ENCODE measurements at places on chromosomes 2 and 18.
A peak's percentile ranks its signal among the peaks of the same experiment; 100 is the strongest.

DNA sequence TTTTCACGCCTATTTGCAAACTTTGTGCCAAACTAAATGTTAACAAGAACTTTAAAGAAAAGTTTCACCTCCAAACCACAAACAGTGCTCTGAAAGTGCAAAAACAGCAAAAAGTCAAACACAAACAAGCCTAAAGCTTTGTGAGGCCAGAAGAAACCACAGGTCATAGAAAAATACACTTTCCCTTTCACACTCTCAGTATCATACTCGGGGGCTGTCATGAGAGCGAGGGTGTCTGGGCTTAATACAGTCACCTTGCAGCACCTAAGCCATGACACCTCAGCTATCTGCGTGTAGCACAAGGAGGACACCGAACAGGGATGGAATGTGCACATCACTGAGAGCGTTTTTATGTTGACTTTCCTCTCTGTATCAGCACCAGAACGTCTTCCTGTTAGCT, 26.6 kb upstream of the SEH1L start:
- DNase-seq: no peak

GRCh38 chr2:11387843-11388242, 43.4 kb upstream of the ROCK2 start:
- DNase-seq: no peak

- DNase-seq: no peak
Measured at GRCh38 chr18:39232490-39232889, 1666.9 kb upstream of the CELF4 start.

DNA sequence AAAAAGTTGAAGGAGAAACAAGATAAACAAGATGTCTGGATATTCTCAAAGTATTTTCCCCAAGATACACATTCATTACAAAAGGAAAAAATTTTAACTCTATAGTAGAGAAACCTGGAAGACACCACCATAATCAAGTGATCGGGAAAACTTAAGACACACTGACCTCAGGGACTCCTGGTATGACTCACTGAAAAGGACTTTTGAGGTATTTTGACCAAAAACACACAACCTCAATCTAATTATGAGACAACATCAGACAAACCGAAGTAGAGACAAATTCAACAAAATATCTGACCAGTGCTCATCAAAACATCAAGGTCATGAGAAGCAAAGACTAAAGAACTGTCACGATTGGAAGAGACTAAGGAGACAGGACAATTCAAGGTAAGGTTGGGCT, 34.7 kb downstream of the LPIN2 start:
- no peak for DNase-seq

DNA sequence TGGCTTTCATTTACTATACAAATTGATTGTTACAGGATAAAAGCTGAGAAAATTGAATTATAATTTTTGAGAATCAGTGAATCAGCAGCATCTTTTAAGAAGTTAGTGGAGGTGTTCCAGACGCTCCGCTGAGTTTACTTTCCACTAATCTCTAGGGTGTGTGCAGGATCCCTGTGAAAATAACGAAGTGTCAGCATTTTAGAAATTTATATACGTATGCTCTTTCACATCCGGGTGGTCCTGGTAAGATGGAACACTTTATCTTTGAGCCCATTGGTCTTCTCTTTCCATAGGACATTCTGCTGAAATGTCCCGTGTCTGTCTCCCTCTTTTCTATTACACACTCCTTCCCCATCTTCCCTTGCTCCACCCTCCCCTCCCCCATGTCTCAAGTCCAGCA, 268.6 kb upstream of the LRRTM1 start:
- DNase-seq: no peak

DNA sequence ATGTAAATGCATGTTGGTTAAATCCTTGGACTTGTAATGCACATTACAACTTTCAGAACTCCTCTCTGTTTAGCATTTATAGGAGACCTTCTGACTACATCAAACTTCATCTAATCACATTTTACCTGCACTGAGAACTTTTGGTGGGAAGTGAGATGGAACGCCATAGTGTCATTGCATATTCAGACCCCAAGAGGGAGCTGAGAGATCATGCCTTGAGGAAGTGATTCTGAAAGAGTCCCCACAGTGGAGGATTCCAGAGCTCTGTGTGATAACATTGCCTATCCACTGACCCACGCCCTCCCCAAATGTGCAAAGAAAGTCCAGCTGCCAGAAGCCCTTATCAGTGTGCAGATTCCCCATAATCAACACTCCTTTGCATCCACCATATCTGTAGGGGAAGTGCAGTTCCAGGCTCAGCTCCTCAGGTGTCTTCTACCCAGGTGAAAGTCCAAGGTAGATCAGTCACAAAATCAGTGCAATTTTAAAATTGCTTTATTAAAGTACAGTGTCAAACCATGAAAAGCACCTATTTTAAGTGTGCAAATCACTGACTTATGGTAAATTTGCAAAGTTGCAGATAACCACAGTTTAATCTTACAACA, 212.4 kb downstream of the RPIA start:
- DNase-seq: no peak

- DNase-seq: no peak
Measured at GRCh38 chr2:240227538-240228428, 87.3 kb upstream of the OTOS start.

- no peak for DNase-seq
Measured at GRCh38 chr18:76859474-76860339, 37.4 kb downstream of the ZNF236 start.

- DNase-seq: peak; percentile 44
Measured at GRCh38 chr2:149330127-149331022, at the start of gene LYPD6. Gene LYPD6 (plus strand): TSS chr2:149330587. CDS start chr2:149437709, 107,122 bp downstream.

DNA sequence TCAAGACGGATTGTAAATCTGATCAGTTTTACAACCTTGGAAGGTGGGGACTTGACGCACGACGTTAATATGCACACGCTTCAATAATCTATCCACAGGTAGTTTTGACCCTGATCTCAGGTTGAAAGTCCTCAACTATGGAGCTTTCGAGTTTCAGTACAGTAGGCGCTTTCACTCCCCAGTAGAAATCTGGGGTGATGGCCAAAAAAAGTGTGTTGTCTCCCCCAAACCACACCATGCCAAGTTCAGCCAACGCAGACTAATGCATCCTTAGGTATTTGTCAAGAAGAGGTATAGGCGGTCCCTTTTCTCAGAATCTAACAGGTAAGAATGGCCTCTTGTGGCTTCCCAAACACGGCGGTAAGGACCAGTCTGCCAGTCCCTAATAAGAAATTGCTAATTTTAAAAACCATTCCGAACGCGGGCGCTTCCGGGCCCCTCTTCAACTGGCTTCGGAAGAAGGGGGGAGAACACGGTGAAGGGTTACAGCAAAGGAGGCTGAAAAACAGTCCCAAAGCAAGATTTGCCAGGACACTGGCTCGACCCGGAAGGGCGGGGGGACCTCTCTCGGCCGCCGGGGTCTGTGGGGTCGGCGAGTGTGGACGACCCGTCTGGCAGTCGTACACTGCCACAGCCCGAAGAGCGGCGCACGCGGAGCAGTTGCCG, 659 bp downstream of the FAM210A start:
- DNase-seq: no peak

DNA sequence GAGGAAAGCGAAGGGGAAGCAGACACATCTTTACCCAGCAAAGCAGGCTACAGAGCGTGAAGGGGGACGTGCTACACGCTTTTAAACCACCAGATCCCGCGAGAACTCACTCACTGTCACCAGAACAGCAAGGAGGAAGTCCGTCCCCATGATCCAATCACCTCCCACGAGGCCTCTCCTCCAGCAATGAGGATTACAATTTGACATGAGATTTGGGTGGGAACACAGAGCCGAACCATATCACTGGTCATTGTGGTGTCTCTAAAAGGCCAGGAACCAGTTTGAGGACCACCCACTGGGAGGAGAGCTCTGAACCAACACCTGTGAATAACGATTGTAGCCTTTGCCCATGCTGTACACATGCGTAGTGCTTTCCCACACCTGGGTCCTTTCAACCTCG, 116.6 kb upstream of the FAM136A start:
- no peak for DNase-seq

GRCh38 chr2:118065921-118066511, 22.3 kb upstream of the INSIG2 start:
- no peak for DNase-seq

GRCh38 chr2:28666496-28667184, 85.0 kb upstream of the PPP1CB start:
- no peak for DNase-seq

- no peak for DNase-seq
Measured at GRCh38 chr2:186634701-186635100, 44.8 kb downstream of the ITGAV start.

DNA sequence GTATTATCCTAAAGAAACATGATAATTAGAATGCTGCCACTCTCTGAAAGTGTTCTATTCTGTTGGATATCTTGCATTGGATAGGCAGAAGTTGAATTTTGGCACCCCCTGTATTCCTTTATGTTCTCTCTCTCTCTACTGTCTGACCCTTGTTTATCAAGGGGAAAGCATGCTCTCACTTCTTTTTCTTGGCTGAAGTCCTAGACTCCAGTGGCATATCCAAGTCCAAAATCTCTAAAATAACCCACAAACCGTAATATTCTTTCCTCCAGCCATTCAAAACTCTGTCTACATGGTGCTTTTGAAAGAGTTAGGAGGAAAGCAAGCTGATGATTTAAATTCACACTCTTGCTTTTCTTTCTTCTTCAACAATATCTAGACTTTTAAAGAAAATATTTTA, 669.7 kb downstream of the TDRD15 start:
- DNase-seq: no peak

DNA sequence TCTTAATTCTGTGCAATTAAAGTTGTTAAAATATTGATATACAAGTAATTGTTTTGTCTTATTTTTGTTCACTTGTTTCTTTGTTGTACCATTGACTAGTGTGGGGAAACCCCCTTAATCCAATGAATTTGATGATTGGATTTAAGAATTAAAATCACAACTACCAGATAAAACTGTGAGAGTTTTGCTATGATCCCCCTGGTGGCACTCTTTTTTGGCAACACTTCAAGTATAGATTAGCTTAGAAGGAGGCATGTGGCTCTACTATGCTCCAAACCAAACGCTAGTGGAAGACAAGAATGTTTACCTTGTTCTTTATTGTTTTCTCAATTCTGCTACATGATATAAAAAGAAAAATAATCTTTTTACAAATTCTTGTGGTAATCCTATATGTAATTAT, 477.8 kb upstream of the ETAA1 start:
- DNase-seq: no peak

GRCh38 chr18:78239090-78239457, 740.5 kb upstream of the SALL3 start:
- no peak for DNase-seq
